Activated T-cell treated with anti-CD3 and anti-CD28 coated beads, Interleukin-2, amount 50 U/mL, for 4 hours (primary cell): ENCODE measurements at places on chromosomes 11 and 22. TPM values are rescaled to one million over a fixed set of nuclear protein-coding genes. Genes with fewer than 3 reads are reported as not detected.

DNA sequence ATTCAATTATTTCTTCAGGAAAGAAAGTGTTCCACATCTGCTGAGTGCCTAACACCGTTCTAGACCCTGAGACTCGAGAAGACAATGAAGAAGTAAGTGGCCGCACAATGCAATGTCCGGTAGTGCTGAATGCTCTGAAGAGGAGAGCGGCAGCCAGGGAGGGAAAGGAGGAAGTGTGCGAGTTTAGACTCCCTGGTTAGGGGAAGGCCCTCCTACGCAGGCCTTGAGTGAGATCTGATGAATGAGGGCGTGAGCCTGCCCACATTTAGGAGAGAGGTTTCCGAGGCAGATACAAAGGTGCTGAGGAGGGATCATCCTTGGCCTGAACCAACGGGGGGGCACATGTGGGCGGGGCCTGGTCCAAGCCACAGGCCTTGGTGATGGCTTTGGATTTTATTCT is 558.6 kb downstream of the NTM start:
- no peak for DNase-seq

DNA sequence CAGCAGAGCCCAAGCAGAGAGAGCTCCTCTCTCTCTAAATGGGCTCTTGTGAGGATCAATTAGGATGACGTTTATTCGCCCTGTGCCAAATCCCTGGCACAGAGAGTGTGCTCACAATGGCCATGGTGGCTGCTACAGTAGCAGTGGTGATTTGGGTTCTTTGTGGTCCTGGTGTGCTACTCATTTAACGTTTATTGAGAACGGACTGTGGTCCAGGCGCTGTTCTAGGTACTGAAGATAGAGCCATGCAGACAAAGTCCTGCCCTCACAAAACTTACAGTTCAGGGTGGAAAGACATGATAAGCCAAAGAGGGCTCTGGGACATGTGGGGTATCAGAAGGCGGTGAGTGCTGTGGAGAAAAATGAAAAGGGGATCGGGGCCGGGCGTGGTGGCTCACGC is 5.3 kb downstream of the OTUB1 start:
- DNase-seq, result no peak

GRCh38 chr22:44195189-44195871 is 14.6 kb downstream of the PARVG start:
- DNase-seq, result no peak

DNA sequence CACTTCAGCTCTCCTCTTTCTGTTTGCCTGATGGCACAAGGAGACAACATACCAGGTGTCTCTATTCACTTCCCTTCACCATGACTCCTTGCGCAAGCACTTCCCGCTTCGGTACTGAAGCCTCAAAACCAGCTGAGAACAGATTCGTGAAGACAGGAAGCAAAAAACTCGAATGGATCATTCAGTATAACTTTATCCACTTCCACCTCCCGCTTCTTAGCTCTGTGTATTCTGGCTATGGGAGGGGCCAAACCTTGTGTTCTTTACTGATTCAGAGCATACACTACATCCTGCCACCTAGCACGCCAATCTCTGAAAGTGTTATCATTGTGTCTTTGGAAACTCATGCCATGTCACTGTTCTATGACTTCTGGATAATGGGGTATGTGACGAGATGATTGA is 62.2 kb upstream of the ADA2 start:
- DNase-seq, result no peak

- no peak for DNase-seq
Observed at GRCh38 chr11:42674436-42674835, 637.4 kb upstream of the API5 start.

- DNase-seq, result no peak
Observed at GRCh38 chr22:20015971-20016733, 471 bp downstream of the ARVCF start.

DNA sequence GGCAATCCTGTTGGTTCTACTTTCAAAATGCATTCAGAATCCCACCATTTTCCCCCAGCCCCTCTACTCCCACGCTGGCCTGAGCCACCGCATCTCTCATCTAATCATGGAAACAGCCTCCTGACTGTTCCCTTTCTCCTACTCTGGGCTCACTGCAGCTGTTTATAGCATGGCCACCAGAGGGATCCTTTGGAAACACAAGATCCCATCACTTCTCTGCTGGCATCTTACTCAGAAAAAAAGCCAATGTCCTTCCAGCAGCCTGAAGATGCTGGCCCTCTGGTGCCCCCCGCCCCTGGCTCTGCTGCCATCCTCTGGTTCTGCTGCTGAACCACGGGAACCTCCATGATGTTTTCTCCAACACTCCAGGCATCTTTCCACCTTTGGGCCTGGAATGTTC is 11.1 kb downstream of the MS4A8 start:
- no peak for DNase-seq

DNA sequence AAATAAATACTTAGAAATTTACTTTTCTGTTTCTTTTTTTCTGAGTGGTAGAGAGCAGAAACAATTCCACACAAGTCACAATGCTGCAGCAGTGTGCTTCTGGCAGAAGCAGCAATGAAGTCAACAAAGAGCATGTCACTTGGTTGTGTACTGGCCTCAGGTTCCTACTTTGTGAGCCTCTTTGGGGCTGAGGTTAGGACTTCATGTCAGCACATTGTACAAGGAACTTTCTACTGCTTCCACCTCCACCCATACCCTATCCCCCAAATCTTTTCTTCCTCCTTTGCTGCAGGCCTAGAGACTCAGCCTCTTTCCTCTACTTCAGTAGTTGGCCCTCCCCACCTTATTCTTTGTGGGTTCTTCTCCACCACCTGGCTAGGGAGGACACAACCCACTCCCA is 252.7 kb upstream of the PITPNB start:
- DNase-seq, result no peak

GRCh38 chr11:83827520-83827919 is 541.4 kb upstream of the CCDC90B start:
- no peak for DNase-seq

GRCh38 chr11:100830274-100830673 is 143.2 kb downstream of the ARHGAP42 start:
- DNase-seq, result no peak

GRCh38 chr11:90738799-90739198 is 516.0 kb upstream of the CHORDC1 start:
- DNase-seq, result no peak

DNA sequence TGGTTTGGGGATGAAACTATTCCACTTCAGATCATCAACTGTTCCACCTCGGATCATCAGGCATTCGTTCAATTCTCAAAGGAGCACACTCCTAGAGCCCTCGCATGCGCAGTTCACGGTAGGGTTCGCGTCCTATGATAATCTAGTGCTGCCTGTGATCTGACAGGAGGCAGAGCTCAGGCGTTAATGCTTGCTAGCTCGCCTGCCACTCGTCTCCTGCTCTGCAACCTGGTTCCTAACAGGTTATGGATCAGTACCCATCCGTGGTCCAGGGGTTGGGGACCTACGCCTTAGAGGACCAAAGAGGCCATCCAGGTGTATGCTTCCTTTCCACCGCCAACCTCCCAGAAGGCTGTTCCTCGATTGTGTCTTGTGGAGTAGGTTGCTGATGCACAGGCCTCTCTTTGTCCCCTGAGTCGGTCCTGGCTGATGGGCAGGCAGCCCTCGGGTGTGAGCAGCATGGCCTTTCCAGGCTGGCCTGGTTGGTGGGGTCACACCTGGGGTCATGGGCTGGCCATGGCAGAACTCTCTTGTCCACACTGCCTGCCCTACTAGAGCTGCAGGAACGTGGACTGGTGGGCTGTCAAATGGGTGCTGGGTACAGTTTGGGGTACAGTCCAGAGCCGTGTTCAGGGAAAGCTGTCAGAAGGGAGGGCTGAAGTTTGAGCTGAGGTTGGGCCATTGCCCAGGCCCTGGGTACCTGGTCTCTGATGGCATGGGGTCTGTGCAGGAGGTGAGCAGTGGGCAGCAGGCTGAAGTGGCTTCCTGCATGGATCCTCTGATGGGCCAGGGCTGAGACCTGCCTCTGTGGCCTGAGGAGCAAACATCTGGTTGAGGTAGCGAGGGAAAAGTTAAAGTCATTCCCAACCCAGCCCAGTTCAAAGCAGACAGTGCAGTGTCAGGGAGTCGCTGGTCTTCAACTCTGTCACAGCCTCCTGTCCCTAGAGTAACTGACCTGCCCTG is 11.1 kb downstream of the PRDM11 start:
- DNase-seq, result no peak

- no peak for DNase-seq
Observed at GRCh38 chr11:80443177-80443576, 1002.3 kb upstream of the TENM4 start.

DNA sequence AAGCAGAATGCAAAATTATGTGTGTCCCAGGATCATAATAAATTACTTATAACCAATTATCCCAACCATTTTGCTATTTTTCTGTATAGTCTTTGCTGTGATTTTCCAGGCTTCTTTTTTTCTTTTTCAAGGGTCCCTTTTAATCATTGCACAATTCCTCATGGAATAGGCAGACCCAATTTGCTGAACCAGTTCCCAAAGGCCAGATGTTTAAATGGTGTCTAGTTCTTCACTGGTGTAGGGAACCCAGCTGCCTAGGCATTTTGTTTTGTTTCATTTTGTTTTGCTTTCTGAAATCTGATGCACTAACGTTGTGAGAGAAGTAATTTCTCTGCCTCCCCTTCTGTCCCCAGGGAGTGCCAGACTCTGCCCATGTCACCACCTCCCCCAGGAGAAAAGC is 60.4 kb downstream of the CHST1 start:
- no peak for DNase-seq

- no peak for DNase-seq
Observed at GRCh38 chr11:104291646-104292045, 127.7 kb upstream of the PDGFD start.

GRCh38 chr11:76159983-76160661 is 46.2 kb downstream of the WNT11 start:
- DNase-seq, result no peak

- DNase-seq, result no peak
Observed at GRCh38 chr11:22207162-22207561, 14.3 kb downstream of the ANO5 start.

GRCh38 chr11:45617871-45618601 is 47.4 kb downstream of the CHST1 start:
- DNase-seq, result no peak

DNA sequence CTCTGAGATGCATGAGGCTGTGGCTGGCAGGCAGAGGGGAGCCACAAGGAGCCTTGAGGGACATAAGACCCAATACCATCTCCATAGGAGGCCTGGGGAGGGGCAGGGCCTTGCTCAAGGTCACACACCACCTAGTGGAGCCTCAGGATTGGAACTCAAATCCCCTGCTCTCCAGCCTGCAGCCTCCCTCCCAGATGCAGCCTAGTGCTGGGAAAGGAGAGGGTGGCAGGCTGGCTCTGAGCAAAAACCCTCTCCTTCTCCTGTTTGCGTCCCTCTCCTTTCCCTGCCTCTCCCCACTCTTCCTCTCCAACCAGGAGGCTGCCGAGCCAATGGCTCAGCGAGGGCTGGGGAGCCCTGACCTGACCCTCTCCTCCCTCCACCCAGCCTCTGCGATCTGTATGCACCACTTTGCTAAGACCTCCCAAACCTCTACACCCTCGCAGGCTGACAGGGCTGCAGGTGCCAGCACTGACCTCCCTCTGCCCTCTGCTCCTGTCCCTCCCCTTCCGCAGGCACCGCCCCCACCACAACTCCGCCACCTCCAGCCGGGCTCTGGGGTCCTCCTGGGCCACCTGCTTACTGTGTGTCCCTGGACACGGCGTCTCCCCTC is 14.7 kb downstream of the IGLL1 start:
- DNase-seq, result no peak

DNA sequence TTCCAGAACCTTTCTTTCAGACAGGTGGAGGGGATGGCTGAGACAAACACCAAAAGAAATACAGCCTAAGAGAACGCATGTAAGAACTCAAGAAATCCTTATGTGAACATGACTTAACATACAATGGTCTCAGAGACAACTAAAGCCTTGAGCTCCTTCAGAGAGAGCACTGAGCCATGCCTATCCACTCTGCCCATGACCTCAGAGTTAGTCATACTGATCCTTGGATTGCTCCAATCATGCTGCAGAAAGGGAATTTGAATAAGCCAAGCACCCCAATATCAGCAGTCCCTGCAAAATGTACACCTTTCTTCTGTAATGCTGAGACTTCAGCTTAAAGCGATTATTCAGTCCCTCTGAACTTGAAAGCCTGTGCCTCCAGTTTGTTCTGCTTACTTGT is 43.2 kb upstream of the CHKA start:
- DNase-seq, result no peak

- DNase-seq, result no peak
Observed at GRCh38 chr11:827897-828192, at the start of gene CRACR2B. CRACR2B (plus strand) TSS chr11:827919; CDS start chr11:828608, 689 bp downstream.

- no peak for DNase-seq
Observed at GRCh38 chr11:132586801-132587200, 945.5 kb downstream of the OPCML start.

- no peak for DNase-seq
Observed at GRCh38 chr22:37982938-37983859, 1.2 kb downstream of the SOX10 start.

- DNase-seq, result no peak
Observed at GRCh38 chr22:46017166-46017565, 40.2 kb upstream of the WNT7B start.

DNA sequence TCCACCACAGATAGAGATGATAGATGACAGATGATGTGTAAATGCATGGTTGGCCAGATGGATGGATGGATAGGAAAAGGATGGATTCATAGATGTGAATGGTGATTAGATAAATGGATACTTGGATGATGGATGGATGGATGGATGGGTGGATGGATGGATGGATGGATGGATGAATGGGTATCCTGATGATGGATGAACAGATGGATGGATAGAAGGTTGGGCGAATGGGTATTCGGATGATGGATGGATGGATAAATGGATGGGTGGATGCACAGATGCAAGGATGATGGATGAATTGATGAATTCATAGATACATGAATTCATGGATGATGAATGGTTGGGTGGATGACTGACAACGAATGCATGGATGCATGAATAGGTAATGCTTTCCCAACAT is 56.1 kb downstream of the CHST1 start:
- DNase-seq, result no peak

The HORMAD2 gene
- total RNA-seq, result not detected

The SEPTIN5 gene
- 1.3 TPM for total RNA-seq

The OR51B2 gene
- total RNA-seq, result not detected

The TYR gene
- total RNA-seq, result not detected

The MEI1 gene
- total RNA-seq, result 13.4 TPM

The ZNF280B gene
- total RNA-seq, result 3.7 TPM

The ACR gene
- not detected for total RNA-seq

The KRTAP5-8 gene
- total RNA-seq, result not detected

The GALNT18 gene
- total RNA-seq, result 3.3 TPM

The TP53I11 gene
- 9.2 TPM for total RNA-seq

The OR9I1 gene
- not detected for total RNA-seq
